ENCODE measurements at places on chromosomes 7 and 10.
A peak's percentile ranks its signal among the peaks of the same experiment; 100 is the strongest.

GRCh38 chr7:155987681-155988235 lies 175.5 kb upstream of the SHH start:
- no peak for DNase-seq

DNA sequence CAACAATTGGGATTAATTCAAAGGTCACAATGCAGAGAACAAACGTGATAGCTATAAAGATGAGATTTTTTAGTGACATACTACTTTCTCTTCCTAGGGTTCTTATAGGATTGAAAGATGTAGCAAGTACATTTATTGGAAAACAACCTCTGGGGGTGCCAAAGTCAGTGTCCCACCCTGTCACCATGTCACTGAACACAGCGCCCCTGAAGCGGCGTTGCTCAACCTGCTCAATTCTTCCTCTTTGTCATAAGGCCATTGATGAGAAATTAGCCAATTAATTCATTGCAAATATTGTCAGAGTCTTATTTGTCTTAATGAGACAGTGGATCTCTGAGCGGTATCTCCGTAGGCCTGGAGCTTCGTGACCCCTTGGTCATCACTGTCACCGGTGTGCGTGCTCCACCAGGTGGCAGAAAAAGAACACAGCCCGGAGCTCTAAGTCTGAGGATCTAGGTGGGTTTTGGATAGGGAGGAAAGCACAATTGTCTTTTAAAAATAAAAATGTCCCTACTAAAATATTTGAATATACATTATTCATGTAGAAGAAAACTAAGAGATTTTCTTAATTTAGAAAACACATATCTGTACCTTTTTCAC lies 362.6 kb downstream of the PAXIP1 start:
- DNase-seq = no peak

- no peak for DNase-seq
Observed at GRCh38 chr10:17368708-17369272, 85.6 kb downstream of the ST8SIA6 start.

GRCh38 chr7:19336836-19337383 lies 191.7 kb upstream of the FERD3L start:
- no peak for DNase-seq

GRCh38 chr10:12341526-12341925 lies 7.8 kb upstream of the CAMK1D start:
- no peak for DNase-seq

GRCh38 chr10:126331101-126331500 lies 57.2 kb downstream of the ADAM12 start:
- DNase-seq = peak; percentile 34

- DNase-seq = no peak
Observed at GRCh38 chr10:101826852-101827434, 8.7 kb upstream of the OGA start.

DNA sequence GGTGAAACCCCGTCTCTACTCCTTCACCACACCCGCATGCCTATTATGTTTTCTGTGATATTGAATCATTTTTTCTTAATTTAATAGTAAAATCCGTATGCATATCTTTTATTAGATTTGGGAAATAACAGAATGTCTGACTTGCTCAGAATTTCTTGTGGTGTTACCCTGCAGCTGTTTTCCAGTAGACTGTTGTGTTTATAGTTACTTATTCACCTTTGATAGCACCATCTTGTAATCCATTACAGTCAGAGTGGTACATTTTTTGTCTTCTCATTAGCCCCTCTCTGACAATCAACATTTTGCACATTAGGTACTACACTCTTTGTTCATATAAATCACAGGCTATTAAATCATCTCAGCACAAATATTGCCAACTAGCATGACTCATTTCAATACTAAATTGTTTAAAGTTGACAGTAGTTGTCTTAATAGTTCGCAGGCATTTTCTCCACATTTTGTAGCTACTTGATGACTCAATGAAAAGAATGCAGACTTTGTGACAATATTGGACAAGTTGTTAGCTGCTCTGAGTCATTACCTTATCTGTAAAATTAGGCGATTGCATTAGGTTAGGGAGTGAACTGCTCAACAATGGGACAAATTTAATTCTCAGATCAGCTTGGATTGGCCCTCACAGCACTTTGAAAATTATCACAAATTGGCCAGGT lies 17.8 kb upstream of the SLC16A12 start:
- DNase-seq = peak; percentile 94

GRCh38 chr7:123154231-123154860 lies 45.4 kb downstream of the SLC13A1 start:
- DNase-seq = peak; percentile 76

- DNase-seq = no peak
Observed at GRCh38 chr10:122875843-122876466, 3.4 kb downstream of the FAM24B start.

- DNase-seq = no peak
Observed at GRCh38 chr7:158676906-158677305, 27.7 kb downstream of the NCAPG2 start.

DNA sequence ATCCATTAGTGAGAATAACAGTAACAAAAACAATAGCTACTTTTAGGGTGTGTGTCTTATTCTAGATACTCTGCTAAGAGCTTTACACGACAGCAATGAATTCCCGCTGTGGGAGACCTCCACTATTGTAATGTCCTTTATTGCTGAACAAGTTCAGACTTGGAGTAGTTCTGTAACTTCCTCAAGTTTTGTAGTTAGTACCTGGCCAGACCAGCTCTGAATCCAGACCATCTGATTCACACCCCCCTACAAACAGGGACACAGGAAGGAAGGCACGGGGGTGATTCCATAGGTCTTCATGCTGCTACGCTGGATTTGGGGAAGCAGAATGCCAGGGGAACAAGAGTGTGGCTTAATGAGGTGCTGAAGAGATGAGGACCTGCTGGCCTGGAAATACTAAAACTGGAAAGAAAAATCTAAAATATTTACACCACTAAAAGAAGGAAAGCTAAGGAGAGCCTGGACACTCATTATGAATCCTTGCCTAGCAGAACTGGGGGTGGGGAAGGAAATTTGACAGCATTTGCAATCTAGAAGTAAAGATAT lies 194.6 kb upstream of the TMEM72 start:
- DNase-seq = no peak

- no peak for DNase-seq
Observed at GRCh38 chr7:40043164-40043563, 91.3 kb downstream of the MPLKIP start.

- DNase-seq = no peak
Observed at GRCh38 chr10:70993051-70993450, 104.7 kb upstream of the PCBD1 start.

- DNase-seq = no peak
Observed at GRCh38 chr7:29300026-29300480, 105.5 kb downstream of the CHN2 start.

- peak; percentile 22 for DNase-seq
Observed at GRCh38 chr10:74432841-74433594, 282.0 kb downstream of the ADK start.

DNA sequence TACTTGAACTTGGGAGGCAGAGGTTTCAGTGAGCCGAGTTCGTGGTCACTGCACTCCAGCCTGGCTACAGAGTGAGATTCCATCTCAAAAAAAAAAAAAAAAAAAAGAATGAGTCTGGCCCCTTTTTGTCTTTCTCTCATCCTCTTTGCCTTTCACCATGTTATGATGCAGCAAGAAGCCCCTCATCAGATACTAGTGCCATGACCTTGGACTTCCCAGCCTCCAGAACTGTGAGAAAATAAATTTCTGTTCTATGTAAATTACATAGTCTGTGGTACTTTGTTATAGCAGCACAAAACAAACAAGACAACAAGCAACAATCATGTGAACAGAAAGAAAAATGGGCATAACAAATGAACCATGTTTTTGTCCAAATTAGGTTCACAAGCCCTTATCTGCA lies 2.3 kb upstream of the DBNL start:
- DNase-seq = no peak

DNA sequence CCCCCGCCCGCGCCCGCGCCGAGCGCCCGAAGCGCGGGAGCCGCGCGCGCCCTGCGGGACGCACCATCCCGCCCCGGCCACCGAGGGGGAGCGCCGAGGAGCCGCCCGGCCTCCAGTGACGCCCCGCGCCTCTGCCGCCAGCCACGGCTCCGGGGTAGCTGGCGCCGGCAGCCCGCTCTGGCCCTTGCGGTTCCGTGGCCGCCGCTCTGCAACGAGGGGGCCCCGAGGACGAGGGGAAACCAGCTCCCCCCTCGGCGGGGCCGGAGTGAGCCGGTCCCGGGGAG lies at the start of gene PAXIP1:
Gene PAXIP1 (minus strand): TSS at position 33 of the 284 bp plus-strand sequence. CDS start 195 bp downstream, outside the sequence.
- no peak for DNase-seq

GRCh38 chr7:64945503-64946175 lies 42.6 kb downstream of the ZNF273 start:
- DNase-seq = no peak

- DNase-seq = no peak
Observed at GRCh38 chr10:126843299-126843934, 61.8 kb upstream of the DOCK1 start.

- DNase-seq = no peak
Observed at GRCh38 chr10:14180911-14181566, 149.7 kb downstream of the FRMD4A start.

- no peak for DNase-seq
Observed at GRCh38 chr10:11208908-11209829, 191.5 kb downstream of the CELF2 start.

DNA sequence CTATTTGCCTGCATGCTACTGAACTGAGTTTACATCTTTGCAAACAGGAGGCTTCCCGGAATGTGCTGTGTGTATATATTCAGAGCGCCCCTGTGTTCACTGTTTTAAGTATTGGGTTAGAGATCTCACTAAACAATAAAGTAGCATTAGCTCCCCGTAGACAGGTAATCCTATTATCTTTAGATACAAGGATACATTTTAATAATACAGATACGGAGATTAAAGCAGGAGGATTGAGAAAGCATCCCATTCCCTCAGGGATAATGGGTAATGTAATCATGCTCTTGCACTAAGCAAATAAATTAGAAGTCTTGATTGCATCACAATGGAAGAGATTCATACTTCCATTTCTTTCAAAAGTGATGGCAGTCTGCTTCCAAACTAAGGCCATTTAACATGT lies 809.0 kb downstream of the NRG3 start:
- DNase-seq = no peak

DNA sequence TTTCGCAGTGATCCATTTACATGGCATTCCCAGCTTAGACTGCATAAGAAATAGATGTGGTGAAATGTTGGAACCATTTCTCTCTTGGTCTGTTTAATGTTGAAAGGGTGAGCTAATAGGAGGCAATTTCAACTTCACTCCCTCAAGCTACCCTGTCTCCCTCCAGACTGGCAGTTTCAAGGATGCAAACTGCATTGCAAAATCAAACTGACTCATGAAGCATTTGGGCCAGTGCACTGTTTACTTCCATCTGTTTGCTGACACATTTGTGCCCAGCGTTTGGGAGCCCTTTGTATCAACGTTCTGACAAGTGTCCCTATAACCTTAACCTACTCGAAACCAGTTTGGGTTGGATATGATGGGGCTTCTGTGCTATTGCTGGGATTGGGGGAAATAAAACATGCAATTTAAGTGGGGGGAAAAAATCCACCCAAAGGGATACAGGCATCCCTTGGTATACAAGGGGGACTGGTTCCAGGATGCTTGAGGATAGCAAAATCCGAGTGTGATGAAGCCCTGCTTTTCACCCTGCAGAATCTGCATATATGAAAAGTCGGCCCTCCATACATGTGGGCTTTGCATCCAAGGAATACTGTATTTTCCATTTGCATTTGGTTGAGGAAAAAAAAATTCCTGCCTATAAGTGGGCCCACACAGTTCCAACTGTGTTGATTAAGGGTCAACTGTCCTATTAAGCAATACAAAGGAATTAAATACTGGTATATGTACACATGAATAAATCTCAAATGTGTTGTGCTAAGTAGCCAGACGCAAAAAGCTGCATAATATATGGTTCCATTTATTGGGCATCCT lies 15.6 kb downstream of the RHEB start:
- peak; percentile 56 for DNase-seq

All from HT1080 (cell line).